ENCODE measurements at places on chromosomes 11 and 22.

DNA sequence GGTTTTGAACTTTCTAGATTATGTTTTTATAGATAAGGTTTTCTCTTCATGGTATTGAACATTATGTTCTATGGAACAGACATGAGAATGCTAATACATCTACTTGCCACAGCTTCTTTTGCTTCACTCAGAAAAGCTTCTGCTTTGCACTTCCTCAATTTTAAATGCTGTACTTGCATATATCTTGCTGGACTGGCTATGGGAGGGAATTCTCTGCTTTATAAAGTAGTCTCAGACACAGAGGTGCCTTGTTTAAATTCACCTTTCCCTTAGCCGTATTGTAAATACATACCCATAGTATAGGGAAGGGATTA, 173.9 kb downstream of the DDX10 start:
- DNase-seq: no peak

GRCh38 chr11:1834062-1834610, 654 bp upstream of the SYT8 start:
- DNase-seq: no peak

GRCh38 chr11:134489728-134490127, 77.7 kb upstream of the B3GAT1 start:
- DNase-seq: no peak

GRCh38 chr11:85779956-85780640, 30.8 kb downstream of the SYTL2 start:
- no peak for DNase-seq

GRCh38 chr11:1047595-1048156, 11.2 kb upstream of the MUC6 start:
- no peak for DNase-seq

DNA sequence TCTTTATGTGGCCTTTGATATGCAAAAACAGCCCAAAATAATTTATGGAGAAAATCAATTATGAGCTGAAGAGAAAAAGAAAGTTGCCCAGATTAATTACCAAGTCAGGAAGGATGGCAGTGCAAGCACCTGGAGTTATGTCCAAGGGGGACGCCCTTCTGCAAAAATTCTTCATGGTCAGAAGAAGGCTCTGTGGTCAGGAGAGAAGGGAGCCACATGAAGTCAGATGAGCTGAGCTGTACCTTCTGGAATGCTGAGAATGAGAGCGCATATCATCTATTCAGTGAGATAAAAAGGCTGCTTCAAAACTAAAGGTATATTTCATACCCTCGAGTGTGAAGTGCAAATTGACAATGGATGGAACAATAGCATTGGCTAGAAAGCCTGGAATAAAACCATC, 607.4 kb downstream of the NTM start:
- no peak for DNase-seq

GRCh38 chr11:68998390-68998911, 14.6 kb downstream of the MRGPRF start:
- DNase-seq: no peak

DNA sequence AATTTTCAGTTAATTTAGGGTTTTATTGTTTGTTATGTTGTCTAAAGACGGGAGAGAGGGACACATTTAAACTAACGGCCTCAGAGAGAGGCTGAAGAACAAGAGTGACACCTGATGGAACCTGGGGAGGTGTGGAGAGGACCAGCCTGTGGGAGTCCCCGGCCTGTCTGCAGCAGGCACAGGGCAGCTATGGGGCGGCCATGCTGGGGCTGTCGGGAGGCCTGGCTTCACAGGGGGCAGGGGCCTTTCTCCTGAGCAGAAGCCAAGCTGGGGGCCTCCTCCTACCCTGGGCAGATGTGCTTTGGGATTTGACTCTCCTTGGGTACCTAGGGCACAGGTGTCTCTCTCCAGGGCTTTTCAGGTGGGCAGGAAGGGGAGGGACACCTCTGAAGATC, 21.9 kb downstream of the RELT start:
- DNase-seq: no peak

GRCh38 chr11:42657169-42657568, 654.6 kb upstream of the API5 start:
- no peak for DNase-seq

DNA sequence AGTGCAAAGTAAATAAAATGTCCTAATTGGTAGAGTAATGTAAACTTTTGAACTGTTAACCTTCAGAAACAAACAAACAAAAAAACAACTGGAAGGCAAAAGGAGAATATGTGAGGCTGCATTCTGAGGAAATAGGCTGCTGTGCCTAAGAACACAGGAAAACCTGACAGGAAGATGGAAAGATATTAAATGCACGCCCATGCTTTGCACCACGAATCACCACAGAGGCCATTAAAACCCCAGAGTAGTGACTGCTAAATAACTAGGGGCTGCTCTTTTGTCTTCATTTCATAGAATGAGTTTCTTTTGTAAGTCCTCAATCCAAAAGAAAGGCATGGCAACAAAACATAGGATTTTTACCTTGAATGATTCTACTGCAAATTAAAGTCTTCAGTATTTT, 436.0 kb downstream of the RAB38 start:
- DNase-seq: no peak

DNA sequence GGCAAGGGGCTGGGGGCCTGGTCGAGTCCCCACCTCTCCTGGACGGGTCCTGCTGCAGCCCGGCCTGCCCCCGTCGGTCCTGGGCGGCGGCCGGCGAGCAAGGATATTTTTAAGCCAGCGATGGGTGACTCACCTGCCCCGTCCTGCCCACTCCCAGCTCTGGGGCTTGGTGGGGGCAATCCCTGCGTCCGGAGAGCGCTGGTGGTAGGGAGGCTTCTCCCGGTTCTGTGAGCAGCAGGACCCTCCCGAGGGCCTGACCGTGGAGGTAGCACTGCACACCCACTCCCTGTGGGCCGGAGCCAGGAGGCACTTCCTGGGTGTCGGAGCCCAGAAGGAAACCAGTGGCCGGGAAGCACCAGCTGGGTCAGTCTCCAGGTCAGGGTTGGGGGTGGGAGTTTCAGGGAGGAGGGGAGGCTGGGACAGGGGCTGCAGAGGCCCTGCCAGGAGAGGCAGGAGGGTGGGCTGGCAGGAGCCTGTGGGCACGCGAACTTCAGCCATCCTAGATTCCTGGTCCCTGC, 467 bp downstream of the EPS8L2 start:
- DNase-seq: no peak

- no peak for DNase-seq
Observed at GRCh38 chr11:116973270-116973669, 125.0 kb downstream of the SIK3 start.

GRCh38 chr22:41564563-41564962, 3.8 kb downstream of the CSDC2 start:
- no peak for DNase-seq

GRCh38 chr11:36240173-36240572, 49.1 kb downstream of the COMMD9 start:
- DNase-seq: no peak

- DNase-seq: no peak
Observed at GRCh38 chr11:61120706-61121191, 18.5 kb downstream of the CD5 start.

- no peak for DNase-seq
Observed at GRCh38 chr22:19526702-19527111, 2.5 kb upstream of the CLDN5 start.

- DNase-seq: no peak
Observed at GRCh38 chr11:60924906-60925853, 920 bp downstream of the TMEM132A start.

- no peak for DNase-seq
Observed at GRCh38 chr22:38694049-38694448, 6.7 kb downstream of the JOSD1 start.

- no peak for DNase-seq
Observed at GRCh38 chr11:68313574-68314202, 1.3 kb downstream of the LRP5 start.

DNA sequence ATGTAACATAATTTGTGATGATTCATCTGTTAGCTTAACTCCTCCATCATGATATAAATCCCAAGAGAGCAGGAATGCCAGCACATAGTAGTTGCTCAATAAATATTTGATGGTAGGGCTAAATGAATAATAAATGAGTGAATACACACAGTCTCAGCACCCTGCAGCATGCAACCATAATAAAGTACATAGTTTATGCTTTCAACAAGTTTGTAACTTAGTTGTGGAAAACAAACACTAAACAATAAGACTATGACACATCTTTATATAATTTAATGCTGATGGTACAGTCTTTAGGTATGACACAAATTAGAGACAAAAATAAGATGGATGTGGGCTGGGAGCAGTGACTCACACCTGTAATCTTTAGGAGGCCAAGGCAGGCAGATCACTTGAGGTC, 3.8 kb downstream of the ALKBH8 start:
- no peak for DNase-seq

DNA sequence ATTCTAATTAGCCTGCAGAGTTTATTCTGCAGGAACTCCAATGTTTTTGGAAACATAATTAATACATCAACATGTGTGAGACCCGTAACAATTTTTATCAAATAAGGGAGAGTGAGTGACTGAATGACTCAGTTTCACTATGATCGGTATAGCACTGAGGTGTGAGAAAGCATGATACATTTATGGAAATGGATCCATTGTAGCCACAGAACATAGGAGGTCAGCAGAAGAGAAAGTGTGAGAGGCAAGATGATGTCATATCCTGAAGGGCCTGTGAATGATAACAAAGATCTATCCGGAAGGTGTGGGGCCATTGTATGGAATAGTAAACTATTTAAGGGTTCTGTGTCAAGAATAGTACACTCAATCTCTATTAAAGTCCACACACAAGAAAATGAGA, 1406.1 kb upstream of the TENM4 start:
- DNase-seq: no peak

DNA sequence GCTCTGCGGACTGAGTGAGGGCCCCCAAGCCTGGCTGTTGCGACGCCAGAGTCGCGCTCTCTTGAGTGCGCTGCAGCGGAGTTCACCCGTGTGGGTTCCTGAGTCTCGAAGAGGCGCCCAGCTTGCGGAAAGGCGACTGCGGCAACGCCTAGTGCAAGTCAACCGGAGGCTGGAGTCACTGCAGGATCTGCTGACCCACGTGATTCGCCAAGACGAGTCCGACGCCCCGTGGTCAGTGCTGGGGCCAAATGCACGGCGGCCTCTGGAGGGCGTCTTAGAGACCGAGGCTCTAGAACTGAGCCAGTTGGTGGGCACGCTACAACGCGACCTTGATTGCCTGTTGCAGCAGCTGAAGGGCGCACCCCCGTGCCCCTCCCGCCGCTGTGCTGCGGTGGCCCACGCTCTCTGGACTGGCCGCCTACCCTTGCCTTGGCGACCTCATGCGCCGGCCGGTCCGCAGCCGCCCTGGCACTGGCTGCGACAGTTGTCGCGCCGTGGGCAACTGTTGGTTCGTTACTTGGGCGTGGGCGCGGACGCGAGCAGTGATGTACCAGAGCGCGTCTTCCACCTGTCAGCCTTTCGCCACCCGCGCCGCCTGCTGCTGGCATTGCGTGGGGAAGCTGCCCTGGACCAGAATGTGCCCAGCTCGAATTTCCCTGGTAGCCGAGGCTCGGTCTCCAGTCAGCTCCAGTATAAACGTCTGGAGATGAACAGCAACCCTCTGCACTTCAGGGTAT, 32.6 kb downstream of the RRP8 start:
- no peak for DNase-seq

DNA sequence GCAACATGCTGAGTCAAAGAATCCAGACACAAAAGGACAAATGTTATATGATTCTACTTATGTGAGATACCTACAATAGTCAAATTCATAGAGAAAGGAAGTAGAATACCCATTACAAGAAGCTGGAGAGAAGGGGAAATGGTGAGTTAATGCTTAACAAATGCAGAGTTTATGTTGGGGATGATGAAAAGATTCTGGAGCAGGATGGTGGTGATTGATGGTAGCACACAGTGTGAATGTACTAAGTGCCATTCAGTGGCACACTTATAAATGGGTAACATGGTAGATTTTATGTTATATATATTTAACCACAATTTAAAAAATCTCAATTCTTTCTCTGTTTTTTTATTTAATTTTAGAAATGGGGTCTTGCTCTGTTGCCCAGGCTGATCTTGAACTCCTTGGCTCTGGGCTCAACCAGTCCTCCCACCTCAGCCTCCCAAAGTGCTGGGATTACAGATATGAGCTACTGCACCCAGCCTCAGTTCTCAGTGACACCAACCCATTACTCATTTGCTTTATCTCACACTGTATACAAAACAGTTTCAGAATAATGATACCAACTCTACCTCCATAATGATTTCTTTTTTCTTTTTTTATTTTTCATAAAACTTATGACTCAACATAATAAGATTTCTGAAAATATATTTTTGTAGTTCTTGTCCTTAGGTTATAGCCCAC, 9.6 kb upstream of the RELA start:
- no peak for DNase-seq

- no peak for DNase-seq
Observed at GRCh38 chr11:120236169-120237107, 3.5 kb upstream of the POU2F3 start.

DNA sequence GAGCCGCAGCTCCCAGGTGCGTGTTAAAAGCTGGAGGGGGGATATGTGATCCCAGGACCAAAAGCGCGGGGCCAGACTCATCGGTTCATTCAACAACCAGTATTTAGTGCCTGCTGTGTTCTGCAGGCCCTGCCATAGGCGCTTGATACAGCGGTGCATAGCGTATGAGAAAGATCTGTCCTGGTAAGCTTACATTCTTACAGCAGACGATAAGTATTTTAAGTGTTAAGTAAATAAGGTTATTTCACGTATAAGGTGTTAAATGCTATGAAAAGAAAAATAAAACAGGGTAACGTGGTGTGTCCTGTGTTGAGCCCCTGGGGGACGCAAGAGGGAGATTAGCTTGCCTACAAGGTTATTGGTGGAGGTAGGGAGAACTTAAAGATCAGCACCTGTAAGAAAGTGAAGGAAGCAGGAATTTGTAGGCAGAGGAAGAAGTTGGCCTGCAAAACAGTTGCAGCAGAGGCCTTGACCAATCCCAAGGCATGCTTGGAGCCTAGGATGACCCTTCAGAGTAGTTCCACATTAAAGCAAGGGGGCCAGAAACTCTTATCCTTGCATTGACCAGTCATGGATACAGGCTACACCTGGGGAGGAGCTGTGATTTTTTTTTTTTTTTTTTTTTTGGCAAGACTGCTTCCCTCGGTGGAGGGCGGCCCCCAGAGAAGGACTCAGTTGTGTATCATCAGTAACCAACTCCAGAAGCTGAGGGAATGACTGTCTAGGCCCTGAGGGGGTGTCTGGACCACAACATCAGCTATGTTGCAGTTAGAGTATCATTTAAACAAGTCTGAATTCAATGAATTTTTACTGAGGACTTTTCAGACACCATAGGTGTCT, 487 bp upstream of the LIPT2 start:
- no peak for DNase-seq

- DNase-seq: no peak
Observed at GRCh38 chr11:23846902-23847422, 649.9 kb upstream of the LUZP2 start.
